Right lobe of liver (tissue), 6 donors: ENCODE measurements at places on chromosomes 3 and 15.
A peak's percentile ranks its signal among the peaks of the same experiment; 100 is the strongest.

DNA sequence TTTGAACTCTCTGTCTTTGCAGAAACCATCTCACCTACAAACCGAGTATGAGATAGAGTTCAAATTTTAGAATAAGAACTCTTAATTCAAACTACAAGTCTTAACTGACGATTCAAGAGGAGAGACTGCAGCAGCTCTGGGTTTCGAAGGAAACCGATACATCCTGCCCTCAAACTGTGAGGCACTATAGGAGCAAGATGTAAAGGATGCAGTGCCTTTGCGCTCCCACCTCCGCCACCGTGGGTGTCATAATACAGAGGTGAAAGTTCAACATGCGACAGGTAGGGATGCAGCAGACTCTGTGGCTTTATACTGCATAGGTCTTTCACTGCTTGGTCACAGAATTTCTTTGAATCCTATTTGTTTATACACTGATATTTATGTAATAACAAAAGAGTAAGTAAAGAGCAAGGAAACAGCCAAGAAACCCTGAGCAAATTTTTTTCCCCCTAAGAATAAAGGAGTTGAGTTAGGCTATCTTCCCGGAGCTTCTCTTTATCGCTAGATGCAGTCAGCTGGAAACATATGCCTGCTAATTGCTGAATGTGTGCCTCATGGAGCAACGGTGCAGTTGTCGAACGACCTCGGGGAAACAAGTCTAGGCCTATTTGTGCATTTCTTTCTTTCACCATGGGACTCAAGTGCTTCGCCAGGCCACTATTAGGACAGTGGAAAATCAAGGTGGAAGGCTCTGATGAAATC is 1097.6 kb upstream of the CFAP20DC start:
- no peak for DNase-seq

DNA sequence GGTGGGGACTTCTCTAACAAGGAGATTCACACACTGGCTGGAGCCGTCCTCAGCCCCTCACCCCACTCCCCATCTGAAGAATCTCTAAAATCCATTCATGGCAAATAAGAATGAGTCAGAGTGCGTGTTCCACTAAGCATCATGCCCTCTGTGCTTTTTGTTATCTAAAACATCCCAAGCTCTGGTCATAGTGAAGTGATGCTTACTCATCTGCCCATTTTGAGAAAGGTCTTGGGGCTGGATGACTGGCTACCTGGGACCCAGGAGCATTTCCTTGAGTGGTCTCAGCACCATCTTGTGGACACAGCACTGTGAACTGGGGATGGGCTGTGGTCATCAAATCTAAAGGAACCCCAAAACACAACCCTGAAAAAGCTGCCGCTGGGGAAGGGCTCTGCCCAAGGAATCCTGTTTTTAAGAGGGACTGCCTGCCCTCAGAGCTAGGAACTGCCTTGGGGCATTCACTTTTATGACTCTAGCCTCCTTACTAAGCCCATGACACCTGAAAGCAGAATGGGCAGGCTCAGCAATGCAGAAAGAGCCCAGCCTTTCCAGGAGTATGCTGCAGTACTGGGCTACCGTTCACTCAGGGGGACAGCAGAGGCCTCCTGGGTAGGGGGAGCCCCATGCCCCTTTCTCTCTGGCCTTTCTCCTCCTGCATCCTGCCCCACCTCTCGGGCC is 53.5 kb downstream of the ZBTB38 start:
- DNase-seq: no peak

DNA sequence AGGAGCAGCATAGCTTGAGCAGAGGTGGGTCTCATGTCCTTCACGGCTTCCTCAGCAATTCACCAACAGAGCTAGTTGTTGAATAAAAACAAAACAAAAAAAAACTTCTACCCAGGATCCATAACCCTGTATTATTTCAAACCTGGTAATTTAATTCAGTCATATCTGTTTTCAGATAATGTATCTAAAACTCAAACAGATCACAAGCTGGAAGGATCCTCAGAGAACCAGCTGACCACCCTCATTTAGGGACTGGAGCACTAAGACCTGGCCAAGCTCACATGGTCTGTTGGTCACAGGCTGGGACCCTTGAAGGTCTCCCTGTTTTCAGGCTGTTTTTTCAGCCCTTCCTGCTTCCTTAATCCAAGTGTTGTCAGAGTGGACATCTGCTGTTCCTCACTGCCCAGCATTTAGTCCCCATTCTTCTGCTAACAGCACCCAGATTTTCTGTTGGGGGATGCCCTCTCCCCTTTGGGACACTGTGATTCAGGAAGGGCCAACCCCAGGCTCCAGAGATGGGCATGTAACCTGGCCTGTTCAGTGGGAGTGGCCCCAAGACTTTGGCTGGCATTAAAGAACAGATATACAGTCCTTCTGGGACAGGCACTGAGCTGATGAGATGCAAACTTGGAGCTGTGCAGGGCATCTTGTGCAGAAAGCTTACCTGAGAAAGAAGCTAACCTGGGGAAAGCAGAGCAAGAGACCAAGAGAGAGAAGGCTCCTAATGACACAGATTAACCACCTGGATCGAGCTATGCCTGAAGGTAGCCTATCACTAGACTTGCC is 78.8 kb upstream of the SPATA12 start:
- DNase-seq: no peak

DNA sequence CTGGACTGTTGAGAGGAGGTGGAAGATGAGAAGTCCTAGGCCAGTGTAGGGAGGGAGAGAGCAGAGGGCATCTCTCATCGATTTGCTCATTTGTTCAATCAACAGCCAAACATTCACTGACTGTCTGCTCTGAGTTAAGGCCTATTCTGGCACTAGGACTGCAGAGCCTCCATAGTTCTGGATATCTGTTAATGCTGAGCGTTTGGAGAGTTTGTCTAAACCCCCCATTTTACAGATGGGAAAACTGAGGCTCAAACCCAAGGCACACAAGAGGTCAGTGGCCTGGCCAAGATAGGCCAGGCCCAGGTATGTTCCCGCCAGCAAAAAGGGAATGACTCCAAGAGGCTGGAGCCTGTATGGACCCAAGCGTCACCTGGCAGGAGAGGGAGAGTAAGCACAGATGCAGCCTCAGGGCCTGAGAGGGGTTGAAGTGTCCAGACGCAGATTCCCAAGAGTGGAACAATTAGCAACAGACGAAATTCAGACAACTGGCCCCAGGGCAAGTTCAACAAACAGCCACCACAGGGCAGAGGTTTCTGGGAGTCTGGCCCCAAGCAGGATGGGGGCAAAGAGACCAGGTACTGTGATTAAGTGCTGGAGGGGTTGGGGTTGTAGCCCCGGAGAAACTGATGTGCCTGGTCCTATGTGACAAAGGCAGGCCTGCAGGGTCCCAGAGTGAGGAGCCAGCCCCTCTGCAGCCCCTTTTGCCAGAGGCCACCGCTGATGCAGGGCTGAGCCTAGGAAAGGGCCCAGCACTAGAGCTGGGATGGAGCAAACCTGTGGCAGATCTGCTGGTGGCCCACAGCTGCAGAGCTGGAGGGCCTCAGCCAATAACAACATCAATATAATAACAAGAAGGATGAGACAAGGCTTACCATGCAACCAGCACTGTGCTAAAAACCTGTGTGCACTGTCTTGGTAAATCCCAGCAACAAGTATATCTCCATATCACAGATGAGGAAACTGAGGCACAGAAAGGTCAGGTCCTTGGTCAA is 245.1 kb upstream of the TLE3 start:
- no peak for DNase-seq

DNA sequence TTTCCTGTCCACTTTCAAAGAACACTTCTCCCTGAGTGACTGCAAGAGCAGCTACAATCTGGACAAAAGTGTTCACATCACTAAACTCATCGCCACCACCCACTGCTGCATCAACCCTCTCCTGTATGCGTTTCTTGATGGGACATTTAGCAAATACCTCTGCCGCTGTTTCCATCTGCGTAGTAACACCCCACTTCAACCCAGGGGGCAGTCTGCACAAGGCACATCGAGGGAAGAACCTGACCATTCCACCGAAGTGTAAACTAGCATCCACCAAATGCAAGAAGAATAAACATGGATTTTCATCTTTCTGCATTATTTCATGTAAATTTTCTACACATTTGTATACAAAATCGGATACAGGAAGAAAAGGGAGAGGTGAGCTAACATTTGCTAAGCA is 1.8 kb downstream of the CCRL2 start:
- DNase-seq: no peak

DNA sequence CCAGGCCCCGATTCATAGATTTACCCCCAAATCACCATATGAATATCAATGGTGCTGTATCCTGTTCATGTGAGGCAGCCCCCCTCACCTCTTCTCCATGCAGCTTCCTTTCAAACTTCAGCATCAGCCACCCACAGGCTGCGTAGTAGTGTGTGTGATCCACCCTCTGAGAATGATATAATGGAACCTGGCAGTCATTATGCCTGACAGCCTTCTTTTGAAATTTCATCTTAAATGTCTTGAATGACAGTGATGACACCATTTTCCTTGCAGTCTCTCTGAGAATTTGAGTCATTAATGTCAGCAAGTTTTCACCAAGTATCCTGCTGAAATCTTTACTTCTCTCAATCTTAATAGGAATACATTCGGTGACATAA is 3.5 kb upstream of the CLRN1 start:
- no peak for DNase-seq

DNA sequence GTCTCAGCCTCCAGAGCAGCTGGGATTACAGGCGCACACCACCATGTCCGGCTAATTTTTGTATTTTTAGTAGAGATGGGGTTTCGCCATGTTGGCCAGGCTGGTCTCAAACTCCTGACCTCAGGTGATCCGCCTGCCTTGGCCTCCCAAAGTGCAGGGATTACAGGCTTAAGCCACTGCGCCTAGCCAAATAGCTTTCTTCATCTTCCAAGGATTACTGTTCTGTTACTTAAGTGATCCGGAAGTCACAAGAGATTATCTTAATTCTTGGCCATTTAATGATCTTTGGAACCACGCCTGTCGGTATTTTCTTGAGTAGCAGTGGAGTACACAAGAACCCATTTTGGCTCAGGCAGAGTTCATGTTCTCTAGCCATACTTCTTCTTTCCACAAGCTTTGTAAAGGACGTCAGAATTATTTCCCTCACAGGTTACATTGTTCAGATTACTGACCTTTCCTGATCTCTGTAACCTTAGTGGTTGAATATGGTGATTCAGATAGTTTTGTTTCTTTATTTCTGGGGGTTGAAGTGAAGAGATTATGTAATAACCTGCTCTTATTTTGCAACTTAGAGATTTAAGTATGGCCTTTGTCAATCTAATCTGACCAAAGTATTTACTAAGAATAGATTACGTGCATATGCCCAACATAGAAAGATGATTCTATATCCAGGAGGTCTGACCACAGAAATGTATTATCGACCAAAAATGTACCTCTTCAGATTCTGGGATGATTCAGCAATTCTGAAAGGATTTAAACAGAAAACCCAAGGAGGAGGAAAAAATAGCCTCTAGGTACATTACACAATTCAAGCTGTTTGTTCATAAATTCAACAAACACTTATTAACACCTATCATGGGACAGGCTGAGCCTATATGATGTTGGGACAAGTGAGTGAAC is 132.2 kb downstream of the GREM1 start:
- DNase-seq: no peak

DNA sequence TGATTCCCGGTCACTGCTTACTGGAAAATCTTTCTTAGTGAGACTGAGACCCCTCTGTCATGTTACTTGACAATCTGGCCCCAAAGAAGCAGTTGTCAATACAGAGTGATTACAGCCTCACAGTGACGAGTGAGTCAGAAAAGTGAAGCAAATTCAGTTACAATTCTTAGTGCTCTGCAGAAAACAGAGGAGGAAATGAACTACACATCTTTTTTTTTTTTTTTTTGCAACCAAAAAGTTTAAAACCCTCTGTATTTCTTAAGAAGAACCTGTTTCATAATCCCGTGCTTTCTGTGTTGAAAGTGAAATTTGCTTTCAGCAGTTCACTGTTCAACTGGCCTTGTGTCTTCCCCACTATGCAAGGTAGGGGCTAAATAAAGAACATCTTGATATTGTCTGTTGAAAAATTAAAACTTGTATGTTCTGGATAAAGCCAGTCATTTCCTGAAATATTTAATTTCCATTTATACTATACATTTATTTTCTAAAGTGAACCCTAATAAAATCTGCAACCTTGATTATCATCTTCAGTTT is 1.9 kb downstream of the AQP9 start:
- no peak for DNase-seq

GRCh38 chr3:100437721-100438622 is 36.6 kb downstream of the LNP1 start:
- no peak for DNase-seq

DNA sequence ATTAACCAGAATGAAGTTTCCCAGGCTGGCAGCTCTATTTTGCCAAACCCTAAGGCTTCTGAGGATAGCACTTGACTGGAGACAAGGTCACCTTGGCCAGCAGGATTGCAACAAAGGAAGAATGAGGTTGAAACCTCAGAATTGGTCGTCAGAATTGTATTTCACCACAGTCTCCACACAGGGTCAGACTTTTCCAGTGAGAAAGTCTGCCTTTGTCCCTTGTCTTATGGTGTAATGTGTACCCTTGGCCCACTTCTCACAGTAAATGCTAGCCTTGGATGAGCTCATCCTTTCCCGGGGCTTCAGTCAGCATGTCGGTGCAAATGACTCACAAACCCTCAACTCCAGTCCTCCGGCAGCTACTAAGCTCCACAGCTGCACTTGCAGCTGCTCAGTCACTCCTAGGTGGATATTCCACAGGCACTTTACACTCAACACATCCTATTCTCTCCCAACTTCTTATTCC is 19.7 kb downstream of the SSR3 start:
- peak; percentile 58 for DNase-seq

DNA sequence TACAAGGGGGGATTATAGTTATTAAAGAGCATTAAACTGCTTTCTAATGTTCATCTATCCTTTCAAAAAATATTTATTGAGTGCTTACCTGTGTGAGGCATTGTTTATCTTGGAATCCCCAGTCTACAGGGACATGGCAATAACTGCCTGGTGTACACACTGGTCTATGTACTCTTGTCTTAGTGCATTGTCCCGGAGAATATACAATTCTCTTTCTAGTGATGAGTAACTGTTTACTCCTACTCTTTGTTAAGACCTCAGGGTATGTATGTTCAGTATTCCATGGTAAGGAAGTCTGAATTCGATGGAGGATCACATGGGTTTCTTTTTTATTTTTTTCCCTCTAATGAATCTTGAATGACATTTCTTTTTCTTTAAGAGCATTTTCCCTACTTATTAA is 772.4 kb upstream of the NR2F2 start:
- DNase-seq: no peak

GRCh38 chr3:44411031-44411645 is 66.3 kb downstream of the ZNF445 start:
- no peak for DNase-seq

DNA sequence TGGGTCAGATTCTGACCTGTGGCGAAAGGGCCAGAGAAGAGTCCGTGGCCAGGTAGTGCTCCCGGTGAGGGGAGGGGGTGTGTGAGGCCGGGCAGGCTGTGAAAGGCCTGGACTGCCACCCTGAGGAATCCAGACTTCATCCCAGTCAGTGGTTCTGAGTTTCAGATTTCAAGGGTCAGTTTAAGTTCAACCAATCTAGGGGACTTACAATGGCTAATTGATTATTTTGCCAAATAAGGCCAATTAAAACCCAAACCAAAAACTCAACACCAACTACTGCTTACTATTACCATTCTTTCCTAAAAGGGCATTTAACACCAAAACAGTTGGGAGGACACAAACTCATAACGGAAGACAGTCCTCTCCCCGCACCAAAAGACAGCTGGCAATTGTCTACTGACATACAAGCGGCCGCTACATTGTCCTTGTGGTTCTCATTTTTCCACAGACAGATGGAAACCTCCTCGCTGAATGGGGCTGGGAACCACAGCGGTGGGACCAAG is 30.5 kb downstream of the TMEM44 start:
- no peak for DNase-seq

GRCh38 chr3:28989646-28990089 is 291.2 kb upstream of the RBMS3 start:
- DNase-seq: no peak

GRCh38 chr3:49027634-49028033 is 1.6 kb downstream of the IMPDH2 start:
- DNase-seq: peak; percentile 14

- no peak for DNase-seq
These were observed 85.6 kb upstream of the MEF2A start for GRCh38 chr15:99480016-99480810.
